ENCODE measurements at places on chromosomes 4 and X.

- DNase-seq: no peak
These were observed 248.9 kb upstream of the UGT8 start for GRCh38 chr4:114349543-114350175.

- DNase-seq: no peak
These were observed 5.0 kb downstream of the GRK4 start for GRCh38 chr4:2968381-2968780.

DNA sequence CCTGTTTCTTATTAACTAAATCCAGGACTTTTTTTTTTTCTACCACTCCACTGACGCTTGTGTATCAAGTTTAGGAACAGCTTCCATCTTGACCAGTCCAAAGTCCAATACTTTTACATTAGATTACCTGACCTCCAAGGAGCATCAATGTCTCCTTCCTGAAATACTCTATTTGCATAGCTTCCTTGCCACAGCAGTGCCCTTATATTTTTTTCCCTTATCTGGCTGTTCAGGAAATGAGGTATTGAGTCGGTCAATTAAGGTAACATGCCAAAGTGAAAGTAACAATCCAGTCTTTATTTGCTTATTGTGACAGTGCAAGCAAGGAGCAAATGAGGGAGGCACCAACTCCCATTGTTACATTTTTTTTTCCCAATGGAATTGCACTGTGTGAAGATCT, 730.8 kb upstream of the NDST4 start:
- no peak for DNase-seq

GRCh38 chr4:137621056-137621455, 88.8 kb upstream of the PCDH18 start:
- no peak for DNase-seq

DNA sequence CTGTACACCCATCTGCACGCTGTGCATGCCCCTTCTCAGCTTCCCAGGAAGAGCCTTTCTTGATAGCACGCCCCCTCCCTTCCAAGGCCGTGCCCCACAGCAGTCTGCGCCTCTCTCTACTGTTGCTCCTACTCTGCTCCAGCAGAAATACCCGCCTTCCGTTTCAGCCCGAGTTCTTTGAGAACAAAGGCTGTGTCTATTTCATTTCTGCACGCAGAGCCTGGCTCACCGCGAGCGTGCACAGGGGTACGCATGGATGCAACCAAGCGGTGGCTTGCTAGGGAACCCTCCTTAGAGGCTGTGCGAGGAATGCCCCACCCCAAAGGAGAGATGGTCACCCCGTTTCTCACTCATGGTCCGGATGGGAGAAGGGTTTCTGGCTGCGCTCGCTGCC, 485 bp downstream of the AADAT start:
- DNase-seq: peak; percentile 57

GRCh38 chr4:83248486-83248885, 36.1 kb downstream of the COQ2 start:
- DNase-seq: no peak

DNA sequence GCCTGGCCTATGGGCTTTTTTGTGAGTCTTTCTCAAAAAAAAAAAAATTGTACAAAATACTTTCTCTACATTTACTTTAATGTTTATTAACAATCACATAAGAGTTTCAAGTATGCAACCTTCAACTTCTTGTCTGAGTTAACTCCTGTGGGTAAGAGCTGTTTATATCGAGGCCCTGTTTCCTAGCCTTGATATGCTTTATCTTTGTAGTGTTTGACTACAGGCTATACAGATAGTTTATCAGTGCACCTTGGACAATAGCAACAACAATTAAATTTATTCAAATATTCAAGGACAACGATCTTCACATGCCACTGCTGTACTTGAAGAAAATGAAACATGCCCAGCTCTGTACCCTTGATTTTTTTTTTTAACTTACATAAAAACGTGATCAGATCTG, 178.4 kb downstream of the ARHGAP10 start:
- DNase-seq: no peak

DNA sequence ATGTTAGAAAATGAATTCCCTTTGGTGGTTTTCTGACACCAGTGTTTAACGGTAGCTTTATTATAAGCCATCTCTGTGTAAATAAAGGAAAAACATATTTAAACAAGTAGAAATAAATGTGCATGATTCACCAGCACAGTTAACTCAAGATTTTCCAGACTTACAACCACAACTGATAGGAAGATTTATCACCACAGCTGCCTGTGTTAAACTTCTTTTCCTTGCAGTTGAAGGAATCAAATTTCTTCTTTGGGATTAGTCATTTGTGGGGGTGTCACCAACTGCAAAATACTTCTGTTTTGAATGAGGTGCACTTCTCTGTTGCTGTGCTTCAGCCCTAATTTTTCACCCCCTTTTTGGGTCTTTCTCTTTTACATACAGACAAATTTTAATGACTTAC, 128.1 kb upstream of the STK26 start:
- DNase-seq: no peak

DNA sequence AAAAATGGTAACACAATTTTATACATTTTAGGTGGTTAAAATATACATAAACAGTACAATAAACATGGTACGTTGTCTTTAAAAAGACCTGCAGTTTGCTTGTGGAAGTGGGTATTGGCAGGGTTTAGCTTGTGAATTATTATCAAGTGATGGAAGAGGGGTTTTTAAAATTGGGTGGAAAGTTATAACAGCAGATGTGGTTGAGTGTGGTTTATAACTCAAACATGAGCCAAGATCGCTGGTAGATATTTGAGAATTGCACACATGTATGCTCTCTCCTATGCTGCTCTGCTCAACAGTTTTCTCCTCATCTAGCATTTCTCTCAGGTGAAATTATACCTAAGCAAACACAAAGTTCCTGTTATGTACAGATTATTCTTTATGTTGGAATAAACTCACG, 14.0 kb downstream of the EPGN start:
- no peak for DNase-seq

DNA sequence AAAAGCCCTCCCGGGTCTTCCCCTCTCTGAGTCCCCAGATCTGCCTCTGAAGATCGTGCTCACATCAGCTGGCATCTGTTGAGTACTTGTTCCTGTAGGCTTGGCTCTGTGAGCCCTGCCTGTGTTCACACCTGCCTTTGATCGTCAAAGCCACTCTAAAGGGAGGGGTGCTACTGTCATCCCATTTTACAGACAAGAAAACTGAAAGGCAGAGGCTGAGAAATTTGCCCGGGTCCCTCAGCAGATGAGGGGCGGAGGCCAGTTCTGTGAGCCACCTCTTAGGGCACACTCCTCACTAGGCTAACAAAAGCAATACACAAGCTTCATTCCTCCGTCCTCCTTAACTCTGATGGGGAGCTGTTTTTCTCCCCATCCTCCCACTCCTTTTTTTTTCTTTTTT, 655 bp downstream of the CYTL1 start:
- DNase-seq: no peak

DNA sequence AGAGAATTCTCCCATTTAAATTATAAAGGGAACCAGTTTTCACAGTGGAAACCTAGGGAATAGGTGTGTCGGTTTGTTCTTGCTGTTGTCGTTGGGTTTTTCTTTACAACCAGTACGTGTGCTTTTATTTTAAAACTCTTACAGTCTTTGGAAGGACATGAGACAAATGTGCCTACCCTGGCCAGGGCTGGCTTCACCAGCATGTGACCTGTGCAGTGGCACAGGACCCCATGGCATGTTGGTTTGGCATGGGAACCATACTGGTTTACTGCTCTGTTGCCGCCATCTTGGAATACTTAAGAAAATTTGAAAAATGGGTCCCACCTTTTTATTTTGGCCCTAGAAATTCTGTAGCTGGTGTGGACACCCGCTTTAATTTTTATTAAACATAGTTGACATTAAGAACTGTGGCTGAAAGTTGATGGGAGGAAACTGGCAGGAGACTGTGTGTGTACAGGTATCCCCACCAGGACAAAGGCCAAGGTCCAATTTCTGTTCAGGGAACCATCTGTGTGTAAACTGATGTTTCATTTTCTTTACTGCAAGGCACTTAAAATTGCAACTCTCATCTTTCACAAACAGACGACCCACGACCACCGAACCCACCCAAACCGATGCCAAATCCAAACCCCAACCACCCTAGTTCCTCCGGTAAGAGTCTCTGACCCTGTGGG, 28.8 kb downstream of the CD99 start:
- DNase-seq: no peak

DNA sequence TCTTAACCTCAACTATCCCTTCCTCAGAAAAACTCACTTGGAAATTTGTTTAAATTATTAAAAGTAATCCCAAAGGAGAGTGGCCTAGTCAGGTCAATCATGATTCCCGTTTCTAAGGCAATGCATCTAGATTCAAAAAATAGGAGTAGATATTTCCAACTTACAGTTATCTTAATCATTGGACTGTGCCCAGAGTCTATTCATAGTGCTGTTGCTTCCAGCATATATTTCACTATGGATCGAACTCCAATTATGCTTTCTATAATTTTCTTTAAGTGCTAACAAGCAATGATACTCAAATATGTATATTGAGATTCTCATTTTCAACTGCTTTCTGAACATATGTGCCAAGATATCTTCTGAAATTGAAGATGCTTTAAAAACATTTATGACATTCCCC, 229.2 kb upstream of the NWD2 start:
- no peak for DNase-seq

GRCh38 chrX:100979881-100980607, 10.5 kb downstream of the ARL13A start:
- DNase-seq: no peak

DNA sequence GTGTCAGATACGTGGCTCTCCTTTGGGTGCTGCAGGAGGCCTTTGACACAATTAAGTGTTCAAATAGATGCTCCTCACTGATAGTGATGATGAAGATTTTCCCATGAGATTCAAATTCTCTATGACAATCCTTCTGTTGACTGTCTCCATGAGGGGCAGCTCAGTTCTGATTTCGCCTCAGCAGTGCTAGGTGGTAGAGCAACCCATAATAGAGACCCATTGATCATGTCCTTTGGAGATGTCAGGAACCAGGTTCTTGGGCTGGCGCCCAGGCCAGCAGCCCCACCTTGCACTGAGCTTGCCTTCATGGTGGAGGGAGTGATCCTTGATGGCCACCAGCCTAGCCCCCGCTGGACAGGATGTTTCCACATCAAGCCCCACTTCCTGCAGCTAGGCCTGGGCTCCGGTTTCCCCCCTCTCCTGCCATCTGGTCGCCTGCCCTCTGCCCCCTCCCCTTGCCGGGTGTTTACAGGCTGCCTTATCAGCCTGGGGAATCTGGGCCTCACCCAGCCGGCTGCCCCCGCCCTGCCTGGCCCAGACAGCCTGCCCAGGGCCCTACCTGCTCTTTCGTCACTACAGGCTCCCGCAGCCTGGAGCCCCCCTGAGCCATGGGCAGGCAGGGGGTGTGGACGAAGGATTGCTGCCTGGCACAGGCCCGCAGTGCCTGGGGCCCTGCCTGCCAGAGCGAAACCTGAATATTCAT, 12.6 kb downstream of the ELF4 start:
- DNase-seq: no peak

DNA sequence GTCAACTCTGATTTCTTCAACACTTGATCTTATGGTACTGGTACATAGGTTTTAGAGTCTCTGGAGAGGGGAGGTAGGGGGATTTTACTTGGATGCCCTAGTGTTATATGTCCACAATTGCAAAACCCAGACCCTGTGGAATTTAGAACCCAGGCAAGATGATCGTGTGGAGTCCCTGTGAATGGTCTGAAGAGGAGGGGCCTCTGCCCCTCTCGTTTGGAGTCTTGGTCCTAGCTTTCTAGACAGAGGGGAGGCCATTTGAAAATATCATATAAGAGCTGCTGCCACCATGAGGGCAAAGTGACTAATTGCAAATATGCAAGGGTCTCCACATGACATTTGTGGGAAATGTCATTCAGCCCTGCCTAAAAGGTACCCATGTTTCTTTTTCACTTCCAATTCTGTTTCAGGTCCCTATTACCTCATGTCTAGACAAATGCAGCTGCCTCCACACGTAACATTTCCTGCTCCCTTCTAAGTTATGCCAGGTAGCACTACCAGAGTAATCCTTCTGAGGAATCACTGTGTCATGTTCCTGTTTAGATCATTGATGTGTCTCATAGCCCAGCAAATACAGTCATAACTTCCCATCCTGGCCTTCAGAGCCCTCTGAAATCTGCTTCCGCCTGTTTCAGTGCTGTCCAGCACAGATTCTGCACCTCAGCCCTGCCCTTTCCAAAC, 126.8 kb downstream of the KLHL8 start:
- DNase-seq: peak; percentile 65

DNA sequence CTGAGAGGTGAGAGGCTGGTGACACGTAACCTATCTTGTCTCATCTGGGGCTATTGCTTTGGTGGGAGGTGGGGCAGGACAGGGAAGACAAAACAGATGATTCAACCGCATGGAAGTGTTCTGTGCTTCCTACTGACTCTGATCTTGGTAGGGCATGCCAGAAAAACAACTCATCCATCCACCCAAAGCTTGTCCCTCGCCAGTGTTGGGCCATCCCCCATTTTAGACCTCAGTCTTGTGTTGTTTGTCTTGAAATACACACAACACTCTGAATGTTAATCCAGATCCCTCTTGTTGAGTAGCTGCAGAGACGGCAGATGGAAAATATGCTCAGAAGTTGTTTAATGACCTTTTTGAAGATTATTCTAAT, 377 bp downstream of the CHRNA9 start:
- no peak for DNase-seq

DNA sequence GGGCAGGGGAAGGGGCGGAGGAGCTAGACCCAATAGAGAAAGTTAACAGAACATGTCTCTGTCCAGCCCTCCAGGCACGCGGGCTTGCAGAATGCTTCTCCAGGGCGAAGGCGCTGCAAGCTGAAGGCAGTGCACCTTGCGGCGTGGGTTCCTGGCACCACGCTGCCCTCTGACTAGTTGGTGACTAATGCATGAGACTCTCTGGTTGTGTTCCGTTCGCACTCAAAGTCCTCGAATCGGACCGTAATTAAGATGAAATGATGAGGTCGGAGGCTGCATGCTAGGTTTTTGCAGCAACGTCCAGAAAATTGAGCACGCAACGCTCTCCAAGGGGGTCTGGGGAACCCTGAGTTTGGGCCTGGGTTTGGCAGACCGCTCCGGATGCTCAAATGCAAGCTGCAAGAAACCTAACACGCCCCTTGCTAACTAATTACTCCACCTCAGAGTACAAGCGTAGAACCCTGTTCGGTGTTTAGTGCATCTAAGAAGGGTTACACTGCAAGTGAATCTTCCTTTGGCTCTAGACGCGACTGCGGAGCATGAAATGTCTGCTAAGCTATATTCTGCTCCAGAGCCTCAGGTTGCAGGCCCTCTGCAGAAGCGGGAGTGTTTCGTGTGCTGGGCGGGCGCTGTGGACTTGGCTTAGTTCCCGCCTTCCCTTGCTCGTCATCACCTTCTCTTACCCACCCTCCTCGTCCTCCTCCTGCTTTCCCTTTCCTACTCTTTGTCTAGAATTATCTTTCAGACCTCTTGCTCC, 57.1 kb upstream of the NKAP start:
- peak; percentile 40 for DNase-seq

All from cardiac muscle cell (in vitro differentiated cells and primary cell).